Activated naive CD8-positive, alpha-beta T cell treated with anti-CD3 and anti-CD28 coated beads, Interleukin-2, amount 10 ng/mL, durations not matched to agents 7 days and 5 days (primary cell): ENCODE measurements at places on chromosomes 3 and 15.

- peak; percentile 21 for DNase-seq
Observed at GRCh38 chr3:195769551-195769950, 42.2 kb downstream of the MUC4 start.

GRCh38 chr3:123799544-123800361 lies 84.4 kb downstream of the MYLK start:
- no peak for DNase-seq

- no peak for DNase-seq
Observed at GRCh38 chr3:116254541-116254940, 190.7 kb downstream of the LSAMP start.

DNA sequence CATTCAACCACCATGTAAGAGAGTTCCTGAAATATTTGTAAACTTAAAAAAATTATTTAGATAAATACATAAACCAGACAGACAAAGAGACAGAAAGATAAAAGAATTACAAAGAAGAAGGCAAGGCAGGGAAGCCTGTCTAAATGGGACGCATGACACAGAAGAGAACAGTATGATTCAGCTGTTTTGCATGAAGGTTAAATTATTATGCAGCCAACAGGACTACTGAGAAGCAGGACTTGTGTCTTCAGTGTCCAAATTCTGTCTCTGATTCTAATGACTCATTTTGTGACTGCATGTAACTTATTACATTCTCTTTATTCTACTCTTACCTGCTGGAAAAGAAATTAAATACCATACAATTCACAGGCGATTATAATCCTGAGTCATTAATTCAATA lies 340.4 kb upstream of the KCNMB2 start:
- DNase-seq, result no peak
